ENCODE measurements at places on chromosomes 16 and 17.

DNA sequence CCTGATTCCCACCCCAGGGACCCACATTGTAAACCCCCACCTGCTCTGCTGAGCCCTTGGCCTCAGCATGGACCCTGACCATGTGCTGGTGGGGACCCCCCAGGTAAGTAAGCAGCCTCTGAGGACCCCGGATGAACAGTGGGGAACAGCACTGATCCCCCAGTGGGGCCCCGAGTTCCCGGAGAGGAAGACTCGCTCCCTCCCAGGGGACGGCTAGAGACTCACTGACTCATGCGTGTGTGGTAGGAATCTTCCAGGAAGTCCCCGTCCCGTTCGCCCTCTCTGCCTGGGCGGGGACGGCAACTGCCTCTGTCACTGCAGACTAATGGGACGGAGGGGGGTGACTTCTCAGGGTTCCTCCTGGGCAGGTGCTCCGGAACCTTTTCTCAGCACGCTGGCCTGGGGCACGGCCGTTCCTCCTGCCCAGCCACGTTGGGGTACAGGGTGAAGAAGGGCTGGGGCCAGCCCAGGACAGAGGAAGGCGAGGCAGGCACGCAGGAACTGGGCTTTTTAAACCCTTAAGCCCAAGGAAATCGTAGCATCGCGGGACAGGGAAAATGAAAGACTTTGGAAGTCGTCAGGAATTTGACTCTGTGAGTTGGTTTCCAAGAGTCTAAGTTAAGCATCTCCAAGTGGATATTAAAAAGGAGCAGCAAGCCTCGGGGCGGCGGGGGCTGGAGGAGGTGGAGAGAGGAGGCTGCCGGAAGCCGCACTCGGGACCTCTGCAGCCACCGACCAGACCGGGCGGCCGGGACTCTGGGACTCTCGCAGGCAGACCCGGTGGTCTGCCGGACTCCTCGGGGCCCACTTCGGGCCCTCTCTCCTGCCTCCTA, 178.7 kb downstream of the SEC14L1 start:
- peak; percentile 81 for DNase-seq

DNA sequence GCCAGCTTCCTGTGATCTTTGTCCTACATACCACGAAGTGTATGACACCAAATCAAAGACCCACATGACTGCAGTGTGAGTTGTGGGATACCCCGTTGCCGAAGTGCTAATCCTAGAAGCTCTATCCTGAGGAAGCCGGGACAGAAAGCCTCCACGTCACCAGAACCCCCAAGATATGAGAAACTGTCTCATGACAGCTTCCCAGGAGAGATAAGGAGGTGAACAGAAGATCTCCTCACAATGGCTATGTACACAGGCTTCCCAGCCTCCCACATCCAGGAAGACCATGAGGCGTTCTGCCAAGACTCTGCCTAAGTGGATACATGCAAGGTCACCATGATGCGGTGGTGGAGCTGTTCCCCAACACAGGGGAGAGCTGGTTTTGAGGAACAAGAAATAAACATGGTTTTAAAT, 37.1 kb downstream of the TRIM25 start:
- DNase-seq: peak; percentile 93

DNA sequence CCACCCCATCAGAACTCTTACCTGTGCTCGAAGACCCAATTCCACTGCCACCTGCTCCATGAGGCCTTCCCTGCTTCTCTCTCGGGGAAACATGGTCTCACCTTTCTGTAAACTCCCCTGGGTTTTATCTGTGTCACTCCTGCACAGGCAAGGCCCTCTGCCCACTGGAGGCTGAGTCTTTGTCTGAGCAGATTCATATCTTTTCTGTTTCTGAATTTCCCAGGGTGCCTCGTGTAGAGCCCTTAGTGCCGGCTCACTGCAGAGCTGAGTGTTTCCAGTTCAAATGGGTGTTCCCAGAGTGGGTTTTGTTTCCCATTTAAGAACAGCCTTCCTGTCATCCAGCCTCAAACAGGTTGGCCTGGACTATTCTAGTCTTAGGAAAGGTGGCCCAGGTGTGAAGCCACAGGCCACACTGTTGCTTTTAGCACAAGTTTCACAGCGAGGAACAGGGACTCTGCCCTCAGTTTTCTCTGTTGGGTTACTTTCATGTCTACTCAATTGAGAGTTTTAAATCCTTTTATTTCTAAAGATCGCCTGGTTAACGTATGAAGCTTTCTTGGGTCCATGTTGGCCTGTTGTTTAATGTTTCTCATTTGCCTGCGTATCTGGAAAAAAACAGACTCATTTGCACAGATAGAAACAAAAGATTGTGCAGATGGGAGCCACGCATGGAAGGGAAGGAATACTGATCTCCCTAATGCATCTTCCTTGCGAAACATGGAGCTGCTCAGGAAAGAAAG, 228.7 kb downstream of the MSI2 start:
- no peak for DNase-seq

DNA sequence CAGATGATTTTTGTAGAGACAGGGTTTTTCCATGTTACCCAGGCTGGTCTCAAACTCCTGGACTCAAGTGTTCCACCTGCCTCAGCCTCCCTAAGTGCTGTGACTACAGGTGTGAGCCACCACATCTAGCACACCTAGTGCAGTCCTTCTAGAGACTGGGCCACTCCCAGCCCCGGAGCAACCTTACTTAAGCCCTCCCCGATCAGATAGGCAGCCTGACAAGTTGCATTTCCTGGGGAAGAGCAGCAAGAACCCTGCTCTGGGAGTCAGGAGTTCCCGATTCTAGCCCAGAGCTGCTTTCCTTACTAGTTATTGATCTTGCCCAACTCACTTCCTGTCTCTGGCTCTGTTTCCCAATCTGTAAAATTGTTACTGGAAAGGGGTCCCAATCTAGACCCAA, 7.0 kb upstream of the NAGLU start:
- no peak for DNase-seq

GRCh38 chr16:63497408-63497807, 1461.2 kb upstream of the CDH8 start:
- DNase-seq: no peak

GRCh38 chr16:53608094-53608493, 95.6 kb downstream of the RPGRIP1L start:
- no peak for DNase-seq

DNA sequence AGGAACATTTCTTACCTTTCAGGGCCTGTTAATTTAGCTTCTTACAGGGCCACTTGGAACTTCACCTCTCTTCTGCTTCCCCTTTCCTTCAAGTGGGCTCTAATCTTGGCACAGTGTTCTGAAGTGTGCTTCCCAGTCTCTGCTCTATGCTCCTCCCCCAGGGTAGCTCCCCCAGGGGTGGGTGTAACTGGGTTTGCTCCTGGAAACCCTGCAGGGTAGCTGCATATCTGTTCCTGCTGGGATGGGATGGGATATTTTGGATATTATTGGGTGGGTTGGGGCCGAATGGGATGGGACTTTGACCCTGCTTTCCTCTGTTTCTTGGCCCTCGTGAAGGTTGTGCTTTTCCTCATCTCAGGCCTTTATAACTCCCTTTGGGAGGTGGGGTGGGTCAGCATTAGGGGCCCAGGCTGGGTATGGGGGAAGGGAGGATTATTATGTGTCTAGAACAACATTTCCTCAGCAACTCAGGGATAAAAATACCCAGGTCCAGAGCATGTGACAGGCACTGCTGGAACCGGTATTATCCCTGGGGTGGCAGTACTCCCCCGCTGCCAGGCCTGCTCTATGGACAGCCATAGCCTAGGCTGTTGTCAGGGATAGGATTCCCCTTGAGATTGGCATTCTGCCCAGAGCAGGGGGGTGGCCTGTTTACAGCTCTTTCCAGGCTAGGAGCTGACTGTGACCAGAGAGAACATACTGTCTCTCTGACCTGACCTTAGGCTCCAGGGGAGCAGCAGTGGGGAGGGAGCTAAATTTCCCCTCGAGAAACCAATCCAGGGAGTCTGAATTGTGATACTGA, 5.0 kb downstream of the NFE2L1 start:
- peak; percentile 56 for DNase-seq

DNA sequence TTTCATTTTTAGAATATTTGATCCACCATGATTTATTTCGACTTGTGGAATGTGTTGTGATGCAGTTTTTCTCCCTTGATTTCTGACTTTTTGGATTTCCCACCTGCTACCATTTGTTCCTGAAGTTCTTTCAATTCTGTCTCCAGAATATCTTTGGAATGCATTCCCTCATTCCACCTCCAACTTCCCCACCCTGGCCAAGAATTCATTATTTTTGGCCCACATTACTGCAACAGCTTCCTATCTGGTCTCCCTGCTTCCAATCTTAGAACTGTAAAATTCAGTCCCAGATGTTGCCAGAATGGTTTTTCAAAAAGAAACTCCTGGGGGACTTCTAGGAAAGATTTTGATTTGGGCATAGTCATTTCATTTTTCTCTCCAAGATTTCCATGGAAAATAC, 182.3 kb upstream of the HS3ST4 start:
- no peak for DNase-seq

DNA sequence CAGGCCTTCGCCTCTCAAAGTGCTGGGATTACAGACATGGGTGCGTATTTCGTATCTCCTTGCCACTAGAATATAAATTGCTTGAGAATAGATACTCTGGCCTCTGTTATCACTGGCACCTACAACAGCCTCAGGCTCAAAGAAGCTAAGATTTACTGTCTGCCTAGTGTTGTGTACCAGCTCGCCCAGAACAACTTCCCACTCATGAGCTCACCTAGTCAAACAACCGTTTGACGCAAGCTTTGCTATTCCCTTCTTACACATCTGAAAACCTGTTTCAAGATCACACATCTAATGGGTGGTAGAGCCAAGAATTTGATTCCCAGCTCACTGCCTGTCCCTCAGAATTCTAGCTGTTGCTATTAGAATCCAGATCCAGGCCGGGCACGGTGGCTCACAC, 24.4 kb downstream of the MIS12 start:
- no peak for DNase-seq

- no peak for DNase-seq
These were observed 4.2 kb downstream of the BCL7C start for GRCh38 chr16:30889721-30890120.

DNA sequence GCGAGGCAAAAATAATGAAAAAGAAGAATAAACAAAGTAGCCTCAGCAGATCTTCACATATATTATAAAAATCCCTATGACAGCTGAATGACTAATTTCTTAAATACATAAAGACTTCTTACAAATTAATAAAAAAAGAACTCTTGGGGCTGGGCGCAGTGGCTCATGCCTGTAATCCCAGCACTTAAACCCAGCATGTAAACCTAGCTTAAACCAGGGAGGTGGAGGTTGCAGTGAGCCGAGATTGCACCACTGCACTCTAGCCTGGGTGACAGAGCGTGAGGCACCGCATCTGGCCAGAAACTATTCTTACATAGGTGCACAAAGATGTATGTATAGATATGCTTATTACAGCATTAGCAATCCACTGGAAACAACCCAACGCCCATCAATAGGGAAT, 27.7 kb downstream of the C17orf100 start:
- no peak for DNase-seq

- DNase-seq: no peak
These were observed 5.1 kb downstream of the ATP2A1 start for GRCh38 chr16:28883221-28883996.

DNA sequence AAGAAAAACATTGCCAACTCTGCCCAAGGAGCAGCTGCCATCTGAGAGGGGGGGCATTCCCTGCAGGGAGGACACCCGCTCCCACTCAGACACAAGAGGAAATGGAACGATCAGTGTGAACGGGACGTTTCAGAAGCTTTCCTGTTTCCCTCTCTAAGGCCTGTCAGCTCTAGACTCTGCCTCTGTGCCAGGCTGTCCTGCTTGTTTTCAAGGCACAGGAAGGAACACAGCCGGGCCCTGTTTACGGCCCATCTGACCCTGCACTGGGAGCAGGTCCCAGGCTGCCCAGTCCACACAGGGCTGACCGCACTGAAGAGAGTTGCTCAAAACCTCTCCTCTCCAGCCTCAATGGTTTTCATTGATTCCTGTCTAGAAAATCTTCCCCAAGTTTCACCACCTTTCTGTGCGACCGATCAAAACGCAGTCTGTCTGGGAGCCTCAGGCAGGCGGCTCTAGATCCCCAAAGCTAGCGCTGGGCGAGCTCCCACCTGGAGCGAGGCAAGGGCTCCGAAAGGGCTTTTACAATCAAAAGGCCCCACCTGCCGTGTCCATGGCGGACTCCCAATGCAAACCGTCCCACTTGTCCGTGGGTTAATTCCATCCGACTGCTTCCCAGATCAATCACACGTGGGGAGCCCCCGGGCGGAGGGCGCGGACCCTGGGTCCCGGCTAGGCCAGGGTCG, 1.5 kb downstream of the PIEZO1 start:
- no peak for DNase-seq

GRCh38 chr17:77037943-77038342, 102.8 kb upstream of the SEC14L1 start:
- no peak for DNase-seq

DNA sequence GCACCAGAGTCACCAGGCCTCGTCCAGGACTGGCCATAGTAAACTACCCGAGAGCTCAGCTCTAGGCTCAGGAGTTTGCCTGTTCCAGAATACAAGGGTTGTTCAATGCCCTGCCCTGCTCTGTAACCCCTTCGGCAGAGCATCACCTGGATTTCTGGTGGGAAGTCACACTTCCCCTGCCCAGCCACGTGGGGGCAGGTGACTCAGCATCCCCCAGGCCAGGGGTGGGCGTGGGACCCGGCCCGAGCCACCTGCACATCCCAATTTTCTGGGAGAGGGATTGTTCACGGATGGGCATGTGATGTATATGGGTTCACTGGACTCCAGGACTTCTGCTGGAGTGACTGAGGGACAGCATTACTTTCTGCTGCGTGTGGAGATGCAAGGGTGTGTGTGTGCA, 25.8 kb downstream of the COX4I1 start:
- no peak for DNase-seq

DNA sequence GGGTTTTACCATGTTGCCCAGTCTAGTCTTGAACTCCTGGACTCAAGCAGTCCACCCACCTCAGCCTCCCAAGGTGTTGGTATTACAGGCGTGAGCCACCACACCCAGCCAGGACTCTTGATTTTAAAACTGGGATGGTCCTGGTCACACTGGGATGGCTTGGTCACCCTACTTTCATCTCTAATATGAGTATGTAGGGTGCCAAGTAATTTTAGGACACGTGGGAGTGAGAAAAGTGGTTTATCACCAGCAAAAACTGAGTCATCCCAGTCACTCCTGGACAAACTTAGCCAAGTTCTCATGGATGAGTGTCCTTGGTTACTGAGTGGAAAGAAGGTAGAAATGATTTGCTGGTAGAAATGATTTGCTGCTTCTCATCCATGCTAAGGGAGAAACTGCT, 9.9 kb downstream of the CLEC19A start:
- no peak for DNase-seq

DNA sequence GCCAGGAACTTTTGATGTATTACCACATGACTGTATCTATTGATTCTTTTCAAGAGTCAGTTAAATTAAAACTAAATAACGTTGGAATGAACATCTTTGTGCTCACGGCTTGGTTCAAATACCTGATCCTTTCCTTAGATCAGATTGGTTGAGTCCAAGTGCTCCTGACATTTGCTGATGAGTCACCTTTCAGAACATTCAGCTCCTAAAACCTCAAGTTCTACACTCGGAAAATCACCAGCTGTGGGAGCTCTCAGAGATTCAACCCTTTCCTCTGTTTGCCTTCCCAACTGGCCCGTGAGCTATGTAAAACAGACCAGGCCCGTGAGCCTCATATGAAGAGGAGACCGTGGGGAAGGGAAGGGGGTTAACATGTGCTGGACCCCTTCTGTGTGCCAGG, 68.1 kb downstream of the RTN4RL1 start:
- no peak for DNase-seq
